ENCODE measurements at places on chromosomes 7 and 10.

- DNase-seq: no peak
Observed at GRCh38 chr7:63931985-63932577, 66.6 kb upstream of the ZNF722 start.

DNA sequence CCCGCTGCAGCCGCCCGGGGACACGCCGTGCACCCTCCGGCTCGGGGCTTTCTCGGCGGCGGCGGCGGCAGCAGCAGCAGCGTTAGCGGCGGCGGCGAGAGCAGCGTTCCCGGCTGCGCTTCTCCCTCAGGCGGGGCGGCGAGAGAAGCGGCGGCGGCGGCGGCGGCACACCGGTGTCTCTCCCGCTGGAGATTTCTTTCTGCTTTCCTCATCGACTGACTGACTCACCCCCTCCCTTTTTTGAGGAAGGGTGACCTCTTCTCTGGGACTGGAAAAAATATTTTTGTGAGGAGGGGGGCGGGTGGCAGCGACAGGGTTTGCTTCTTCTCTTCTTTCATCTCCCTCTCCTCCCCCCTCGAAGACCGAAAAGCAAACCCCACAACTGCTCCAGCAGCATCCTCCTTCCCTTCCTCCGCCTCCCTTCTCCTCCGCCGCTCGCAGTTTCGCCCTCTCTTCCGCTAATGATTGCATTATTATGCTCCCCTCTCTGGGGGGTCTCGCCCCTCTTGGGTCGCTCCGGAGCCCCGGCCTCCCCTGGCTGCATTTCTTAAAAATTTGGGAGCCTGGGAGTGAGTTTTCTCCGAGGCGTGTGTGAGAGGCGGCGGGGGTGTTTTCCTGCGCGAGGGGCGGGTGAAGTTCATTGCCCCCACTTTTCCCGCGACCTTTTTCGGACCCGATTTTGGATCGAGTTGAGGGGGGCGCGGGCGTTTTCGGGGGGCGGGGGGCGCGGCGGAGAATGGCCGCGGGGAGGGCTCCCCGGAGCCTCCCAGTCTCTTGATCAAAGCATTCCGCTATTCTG, 411 bp downstream of the AUTS2 start:
- peak; percentile 67 for DNase-seq

DNA sequence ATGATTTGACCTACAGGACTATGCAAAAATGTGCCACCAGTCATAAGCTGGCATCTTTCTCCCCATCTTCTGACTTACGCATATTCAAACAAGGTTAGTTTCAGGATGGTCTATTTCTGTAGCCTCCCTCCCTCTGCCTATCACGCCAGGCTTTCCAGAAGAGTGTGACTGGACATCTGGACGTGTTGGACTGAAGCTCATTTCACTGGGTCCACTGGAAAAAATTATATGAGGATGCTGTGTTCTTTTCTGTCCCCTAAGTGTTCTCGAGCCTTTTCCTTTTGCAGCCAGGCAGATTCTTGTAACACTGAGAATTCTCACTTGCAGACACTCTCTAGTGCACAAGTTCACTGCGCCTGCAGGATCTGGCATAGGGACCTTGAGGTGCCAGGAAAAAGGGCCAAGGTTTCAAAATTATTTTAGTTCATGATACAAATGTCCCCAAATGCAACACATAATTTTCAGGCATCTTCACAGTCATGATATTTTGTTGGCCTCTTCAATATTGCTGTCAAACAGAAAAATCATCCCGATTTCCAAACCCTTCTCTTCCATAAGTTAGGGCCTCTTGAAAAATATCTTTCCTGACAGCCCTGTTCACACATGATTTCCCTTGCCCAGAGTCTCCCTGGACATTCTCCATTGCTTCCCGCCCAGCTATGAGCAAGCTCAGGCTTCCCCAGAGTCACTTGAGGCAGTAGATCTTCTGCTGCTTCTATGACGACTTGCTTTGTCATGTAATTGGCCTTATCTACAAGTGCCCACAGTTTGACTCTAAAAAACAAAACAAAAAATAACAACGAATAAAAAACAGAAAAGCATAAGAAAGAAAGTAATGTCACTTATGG, 170.4 kb downstream of the BMPER start:
- DNase-seq: no peak

DNA sequence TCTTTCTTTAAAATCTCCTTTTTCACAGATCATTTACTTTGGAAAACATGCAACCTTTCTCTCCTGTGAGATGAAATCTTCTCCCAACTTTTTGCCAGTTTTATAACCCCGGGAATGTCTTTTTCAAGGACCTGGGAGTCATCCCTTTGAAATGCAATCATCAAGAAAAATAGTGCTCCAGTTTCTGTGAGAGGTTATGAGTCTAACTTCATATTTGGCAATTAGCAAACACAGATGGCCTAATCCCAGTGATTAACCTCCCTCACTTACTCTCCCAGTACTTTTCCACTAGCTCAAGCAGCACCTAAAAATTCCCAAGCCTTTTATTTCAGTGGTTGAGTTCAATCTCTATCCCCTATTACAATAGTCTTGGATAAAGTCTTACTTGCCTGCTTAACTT, 185.8 kb upstream of the TMEM106B start:
- DNase-seq: peak; percentile 40

DNA sequence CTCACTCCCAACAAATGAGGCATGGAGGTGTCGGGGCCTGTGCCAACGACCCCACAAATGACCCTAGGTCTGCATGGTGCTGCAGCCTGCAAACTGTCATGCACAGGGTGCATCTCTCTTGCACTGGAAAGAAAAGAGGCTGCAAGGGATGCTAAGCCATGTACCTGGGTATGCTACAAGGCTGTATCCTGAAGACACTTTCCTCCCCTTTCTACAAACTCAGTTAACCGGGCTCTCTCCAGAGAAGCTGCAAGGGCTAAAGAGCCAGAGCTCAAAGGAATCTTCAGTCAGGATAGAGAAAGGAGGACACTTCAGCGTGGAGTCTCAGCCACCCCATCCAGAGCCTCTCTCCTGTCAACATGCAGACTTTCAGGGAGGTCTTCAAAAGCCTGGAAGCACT, 449.0 kb downstream of the GRID1 start:
- DNase-seq: no peak

DNA sequence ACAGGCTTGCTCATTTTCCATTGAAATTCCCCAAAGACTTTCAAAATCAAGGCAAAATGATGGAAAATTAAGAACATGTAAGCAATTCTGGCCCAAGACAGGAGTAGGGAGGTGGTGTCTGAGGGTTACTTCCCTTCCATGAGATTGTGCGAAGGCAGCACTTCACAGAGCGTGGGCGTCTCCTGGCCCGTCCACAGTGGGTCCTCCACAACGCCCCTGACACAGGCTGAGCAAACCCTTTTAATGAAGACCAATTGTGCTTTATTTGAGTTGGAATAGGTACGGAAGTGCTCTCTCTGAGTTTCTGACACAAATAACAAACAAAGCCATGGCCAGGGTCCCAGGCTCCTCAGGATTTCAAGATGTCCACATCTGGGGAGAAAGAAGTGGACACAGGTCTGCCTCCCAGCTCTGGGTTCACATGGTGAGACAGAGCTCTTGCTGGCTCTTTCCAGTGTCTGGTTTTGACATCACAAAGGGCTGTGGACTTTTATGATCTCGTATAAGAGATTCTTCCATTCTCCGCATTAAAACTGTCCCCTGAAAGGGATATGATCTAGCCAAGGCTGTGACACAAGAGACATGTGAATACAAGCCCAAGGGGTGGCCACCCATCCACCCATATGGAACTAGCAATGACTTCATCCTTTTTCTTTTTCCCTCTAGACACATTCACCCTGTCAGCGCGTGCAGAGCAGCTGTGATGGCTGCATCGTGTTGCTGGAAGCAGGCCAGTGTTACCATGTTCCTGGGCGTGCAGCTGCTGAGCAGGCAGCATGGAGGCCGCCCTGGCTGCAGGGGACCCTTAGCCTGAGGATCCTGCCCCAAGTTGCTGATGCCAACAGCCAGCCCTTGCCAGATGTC, 145.6 kb downstream of the ADAM12 start:
- DNase-seq: peak; percentile 93

DNA sequence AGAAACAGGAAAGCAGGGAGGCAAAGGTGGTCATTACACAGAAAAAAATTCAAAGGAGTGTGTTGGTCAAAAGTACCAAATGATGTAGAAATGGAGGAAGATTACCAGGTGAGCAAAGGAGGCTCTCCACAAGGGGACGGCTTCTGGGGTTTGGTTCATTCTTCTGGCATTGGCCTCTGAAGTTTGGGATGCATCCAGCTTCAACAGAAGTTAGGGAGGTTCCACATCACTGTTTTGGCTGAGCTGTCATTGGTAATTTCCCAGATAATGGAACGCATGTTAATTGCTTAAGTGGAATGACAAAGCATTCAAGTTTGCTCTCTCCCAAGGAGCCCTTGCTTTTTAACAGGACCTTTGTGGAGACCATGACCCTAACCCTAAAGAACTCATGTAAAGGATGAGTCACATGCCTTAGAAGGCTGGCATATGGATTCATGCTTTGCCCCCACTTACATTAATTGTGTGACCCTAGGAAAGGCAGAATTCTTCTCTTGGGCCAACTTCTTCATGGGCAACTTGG, 398.6 kb downstream of the GPAM start:
- DNase-seq: no peak

GRCh38 chr7:71132377-71133231, 660 bp downstream of the GALNT17 start:
- DNase-seq: no peak

DNA sequence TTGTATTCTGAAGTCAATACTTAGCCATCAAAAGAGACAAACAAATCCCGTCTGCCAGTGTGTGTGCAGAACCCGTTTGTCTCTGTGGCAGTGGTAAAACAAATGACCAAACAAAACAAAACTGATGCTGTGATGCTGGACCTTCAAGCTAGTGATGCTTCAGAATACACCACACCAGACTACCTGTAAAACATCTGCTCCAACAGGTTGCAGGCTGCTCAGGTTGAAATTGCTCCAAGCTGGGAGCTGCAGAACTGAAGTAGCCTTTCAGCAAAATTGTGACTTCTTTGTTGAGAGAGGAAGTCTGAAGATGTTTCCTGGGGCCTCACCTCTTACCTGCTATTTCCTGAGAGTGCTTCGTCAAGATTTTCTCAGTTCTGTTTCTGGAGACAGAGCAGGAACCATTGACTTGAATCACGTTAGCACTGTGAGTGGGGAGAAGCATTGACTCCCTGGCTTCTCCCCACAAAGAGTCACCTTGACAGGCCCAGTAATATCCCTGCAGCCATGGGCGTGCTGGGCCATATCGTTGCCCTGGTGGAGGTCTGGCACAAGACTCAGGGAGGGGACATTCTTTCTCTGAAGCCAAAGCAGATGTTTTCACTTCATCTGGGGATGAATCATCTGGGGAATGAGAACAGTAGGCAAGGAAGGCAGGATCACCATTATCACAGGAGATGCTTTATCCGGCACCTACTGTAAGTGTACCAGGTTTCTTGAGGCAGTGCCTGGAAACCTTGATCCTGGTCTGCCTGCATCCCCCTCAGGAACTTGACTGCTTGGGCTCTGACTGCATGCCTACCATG, 80.2 kb downstream of the RBM20 start:
- no peak for DNase-seq

- no peak for DNase-seq
Observed at GRCh38 chr7:1404898-1405548, 54.2 kb downstream of the MICALL2 start.

DNA sequence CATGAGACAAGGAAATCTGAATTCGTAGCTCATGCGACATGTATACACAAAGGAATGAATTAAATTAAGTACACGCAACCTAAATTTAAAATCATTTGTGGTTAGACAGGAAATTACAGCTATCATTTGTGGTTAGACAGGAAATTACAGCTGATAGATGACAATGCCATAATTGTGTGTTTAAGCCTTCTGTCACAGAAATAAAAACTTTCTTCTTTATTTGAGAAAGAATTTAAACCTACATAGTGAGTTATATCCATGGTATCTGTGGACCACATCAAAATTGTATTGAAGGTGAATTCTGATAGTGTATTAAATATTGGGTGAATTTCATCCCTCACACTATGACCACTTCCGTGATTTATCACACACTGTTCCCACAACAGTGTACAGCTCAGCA, 362.9 kb downstream of the MAGI2 start:
- DNase-seq: peak; percentile 57

DNA sequence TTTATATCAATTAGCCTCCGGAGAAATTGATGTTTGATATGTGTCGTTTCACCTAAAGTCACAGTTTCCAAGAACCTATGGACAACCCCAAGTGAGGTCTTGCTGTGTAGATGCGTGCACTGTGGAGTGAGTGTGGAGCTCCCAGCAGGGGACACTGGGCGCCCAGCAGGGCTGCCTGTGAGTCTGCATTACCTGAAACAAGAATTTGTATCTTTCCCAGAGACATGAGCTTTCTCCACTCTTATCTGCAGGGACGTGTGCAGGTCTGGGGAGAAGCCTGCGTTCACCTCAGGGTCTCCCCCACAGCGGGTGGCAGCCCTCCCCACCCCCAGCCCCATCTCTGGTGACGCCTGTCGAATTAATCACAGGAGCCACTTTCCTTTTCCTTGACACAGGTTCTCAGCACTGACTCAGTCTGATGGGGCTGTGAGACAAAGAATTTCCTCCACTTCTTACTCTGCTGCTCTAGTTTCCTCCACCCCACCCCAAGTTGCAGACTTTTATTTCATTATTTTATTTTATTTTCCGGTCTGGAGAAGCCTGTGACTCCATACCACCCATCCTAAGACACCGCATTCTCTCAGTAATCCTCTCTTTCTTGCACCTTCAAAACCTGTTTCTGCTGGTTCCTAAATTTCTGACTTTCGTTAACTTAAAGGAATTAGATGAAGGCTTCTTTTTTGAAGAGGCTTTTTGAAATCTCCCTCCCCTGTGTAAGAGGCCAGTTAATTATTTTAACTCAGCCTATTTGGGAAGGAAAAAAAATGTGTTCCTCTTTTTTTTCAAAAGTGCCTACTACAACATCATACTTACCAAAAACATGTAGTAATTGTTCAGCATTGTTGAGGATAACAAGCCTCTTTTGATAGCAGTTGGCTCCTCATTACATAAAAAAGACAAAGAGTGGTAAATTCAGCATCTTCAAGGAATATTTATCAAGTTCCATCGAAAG, 17.0 kb upstream of the INSIG1 start:
- DNase-seq: no peak

GRCh38 chr7:37709631-37710509, 26.3 kb downstream of the GPR141 start:
- DNase-seq: no peak

GRCh38 chr7:18529239-18529638, 33.7 kb downstream of the HDAC9 start:
- no peak for DNase-seq
